ENCODE measurements at places on chromosomes 12 and 14.

GRCh38 chr12:84198294-84198946, 714.2 kb downstream of the SLC6A15 start:
- DNase-seq, result no peak

DNA sequence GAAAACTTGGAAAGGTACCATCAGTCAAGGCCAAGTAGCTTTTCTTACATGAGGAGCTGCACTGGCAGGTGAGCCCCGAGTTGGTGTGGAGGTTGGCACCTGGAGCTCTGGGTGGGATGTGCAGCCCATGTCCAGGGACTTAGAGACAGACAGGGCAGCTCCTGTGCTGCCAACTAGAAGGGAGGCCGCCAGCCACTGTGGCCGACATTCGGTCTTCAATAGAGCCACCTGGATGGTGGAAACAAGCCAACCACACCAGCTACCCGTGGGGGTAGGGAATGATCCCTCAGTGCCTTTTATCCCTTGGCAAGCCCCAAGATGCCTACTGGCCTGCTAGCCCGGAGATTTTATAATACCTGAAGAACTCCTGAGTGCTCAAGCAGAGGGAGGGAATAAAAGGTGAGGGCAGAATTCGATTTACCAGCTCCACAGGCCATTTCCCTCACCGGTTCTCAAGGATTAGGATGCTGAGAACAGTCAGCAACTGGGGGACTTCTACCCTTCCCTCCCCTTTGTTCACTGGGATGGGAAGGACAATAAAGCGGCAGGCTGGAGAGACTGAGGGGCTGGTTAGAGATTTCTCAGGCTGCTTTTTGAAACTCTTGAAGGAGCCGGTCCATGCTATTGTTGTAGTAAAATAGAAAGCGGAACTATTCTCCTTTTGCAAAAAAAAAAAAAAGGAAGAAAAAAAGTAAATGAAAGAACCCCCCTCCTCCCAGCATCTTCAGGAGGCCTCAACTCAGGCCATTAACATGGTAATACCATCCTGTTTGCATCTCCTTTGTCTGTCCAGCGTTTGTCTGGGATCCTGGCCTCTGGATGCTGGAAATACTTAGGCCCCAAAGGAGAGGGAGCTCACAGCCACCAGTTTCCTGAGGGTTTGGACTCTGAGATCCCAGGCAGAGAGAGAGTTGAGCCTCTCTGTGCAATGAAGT, 321.6 kb downstream of the ZFP36L1 start:
- no peak for DNase-seq

DNA sequence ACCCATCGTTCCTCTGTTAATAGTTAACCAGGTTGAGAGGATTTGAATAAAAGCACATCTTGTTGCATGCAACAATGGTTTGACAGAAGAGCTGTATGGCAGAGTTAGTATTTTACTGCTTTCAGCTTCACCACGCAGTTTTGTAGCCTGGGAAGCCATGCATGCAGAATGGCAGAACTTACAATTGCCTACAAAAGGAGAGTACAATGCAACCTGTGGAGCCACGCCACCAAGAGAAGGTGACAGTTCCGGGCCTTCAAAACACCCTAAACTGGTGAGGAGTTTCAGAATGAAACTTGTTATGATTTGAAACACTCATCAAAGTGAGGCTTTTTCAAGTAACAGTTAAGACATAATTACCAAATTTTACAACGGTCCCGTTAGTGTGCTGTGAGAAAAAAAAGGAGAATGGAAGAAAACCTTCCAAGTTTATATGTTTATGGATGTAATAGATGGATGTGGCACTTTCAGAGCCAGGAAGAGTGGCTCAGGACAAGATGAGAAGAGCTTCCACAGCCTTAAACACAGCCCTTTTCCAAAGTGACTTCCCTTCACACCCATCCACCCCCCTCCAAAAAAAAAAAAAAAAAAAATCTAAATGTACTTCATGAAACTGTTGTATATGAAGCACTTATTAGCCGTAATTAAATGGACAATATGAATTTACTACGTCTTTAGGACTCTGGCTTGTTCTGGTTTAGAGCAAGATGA, 158.7 kb downstream of the EGLN3 start:
- DNase-seq, result no peak

DNA sequence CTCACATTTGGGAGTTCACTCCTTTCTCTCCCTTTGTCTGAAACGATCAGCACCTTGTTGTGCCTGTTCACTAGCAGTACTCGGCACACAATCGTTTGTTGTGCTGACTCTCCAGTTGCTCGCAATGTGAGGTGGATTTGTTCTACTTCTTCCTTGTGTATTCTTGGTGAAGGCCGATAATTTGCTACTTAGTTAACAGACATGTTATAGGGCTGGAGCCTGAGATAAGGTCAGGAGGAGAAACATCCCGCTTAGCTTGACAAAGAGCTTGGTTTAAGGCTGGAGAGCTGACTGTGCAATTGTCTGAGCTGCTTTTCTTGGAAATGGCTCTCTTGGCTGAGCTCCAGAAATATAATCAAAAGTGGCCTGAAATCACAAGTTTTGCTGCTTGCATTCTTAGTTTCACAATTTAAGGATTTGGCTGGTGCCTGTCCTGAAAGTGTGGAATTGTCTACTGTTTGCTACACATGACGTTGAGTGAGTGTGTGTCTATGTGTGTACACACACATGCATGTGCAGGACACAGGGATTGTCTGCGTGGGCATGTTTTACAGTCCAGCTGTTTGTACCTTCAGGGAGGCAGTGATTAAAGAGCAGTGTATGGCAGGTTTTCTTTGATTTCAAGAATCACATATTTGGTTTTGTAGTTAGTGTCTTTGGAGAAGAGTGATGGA, 77.7 kb downstream of the ARF6 start:
- no peak for DNase-seq

DNA sequence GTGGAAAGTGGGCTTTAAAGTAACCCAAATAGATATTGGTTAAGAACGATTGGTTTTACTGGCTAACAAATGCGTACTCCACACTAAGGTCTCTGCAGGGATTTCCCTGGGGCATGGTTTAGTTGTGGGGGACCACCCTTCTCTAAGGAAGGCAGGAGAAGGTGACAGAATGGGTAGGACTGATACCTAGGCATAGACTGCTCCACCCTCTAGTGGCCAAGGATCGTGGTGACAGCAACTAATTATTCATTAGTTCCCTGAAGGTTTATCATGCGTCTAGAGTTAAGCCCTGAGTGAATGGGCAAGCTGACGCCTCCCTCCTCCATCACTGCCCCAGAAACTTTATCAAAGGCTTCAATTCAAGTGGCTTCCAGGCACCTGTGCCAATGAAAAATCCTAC, 9.1 kb downstream of the FAM181A start:
- no peak for DNase-seq

DNA sequence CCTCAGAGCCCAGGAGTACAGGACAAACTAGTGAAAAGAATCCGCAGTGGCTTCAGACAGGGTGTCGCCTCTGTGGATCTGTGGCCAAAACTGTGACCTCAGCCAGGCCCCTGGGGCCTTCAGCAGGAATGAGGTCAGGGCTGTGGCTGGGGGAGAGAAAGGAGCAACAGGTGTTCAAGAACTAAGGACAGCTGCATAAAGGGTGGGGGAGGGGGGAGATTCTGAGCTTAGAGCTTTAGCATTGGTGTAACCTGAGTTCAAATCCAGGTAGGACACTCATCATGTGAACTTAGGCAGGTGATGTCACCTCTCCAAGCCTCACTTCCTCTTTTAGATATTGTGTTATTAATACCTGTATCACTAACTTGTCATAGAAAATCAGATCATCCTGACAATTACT, 40.9 kb upstream of the CORO1C start:
- DNase-seq, result no peak

DNA sequence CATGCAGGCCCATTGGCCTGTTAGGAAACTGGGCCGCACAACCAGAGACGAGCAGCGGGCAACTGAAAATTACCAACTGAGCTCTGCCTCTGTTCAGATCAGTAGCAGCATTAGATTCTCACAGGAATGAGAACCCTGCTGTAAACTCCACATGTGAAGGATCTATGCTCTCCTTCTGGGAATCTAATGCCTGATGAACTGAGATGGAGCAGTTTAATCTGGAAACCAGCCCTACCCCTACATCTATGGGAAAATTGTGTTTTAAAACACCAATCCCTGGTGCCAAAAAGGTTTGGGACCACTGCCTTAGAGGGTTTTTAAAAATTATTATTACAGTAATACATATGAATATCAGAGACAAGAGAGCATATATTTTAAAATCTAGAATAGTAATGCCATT, 1144.5 kb downstream of the FSCB start:
- DNase-seq, result no peak

DNA sequence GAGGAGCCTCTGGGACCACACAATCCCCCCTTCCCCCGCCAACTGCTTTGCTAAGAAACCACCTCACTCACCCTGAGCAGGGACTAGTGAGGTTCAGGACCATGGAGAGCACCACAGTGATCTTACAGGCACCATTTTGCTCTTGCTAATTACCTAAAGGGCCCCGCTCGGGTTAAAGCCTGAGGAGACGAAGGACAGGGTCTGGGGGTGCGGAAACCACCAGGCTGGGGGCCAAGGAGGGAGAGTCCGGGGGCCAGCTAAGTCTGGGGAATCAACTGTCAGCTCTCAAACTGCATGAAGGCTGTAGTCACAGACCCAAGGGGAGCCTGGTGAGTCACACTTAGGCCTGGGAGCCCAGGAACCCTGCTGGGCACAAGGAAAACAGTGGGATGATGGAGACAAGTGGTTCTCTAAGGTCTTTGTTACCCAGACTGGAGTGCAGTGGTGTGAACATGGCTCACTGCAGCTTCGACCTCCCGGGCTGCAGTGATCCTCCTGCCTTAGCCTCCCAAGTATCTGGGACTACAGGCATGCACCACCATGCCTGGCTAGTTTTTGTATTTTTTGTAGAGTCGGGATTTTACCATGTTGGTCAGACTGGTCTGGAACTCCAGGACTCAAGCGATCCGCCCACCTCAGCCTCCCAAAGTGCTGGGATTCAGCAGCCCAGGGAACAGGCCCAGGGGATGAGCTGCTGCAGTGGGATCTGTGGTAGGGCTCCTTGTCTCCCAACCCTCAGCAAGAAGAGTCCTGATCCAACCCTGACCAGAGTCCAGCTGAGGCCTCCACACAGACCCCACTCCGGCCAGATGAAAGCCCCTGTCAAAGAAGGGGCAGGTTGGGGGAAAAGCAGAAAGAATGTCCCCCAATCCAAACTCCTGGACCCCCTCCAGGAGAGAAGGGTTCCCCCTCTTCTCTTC, 98.8 kb downstream of the CALM1 start:
- DNase-seq, result peak; percentile 16

GRCh38 chr12:64903479-64904152, 79.2 kb downstream of the TBC1D30 start:
- DNase-seq, result no peak

GRCh38 chr14:72186523-72186922, 254.3 kb downstream of the RGS6 start:
- no peak for DNase-seq

DNA sequence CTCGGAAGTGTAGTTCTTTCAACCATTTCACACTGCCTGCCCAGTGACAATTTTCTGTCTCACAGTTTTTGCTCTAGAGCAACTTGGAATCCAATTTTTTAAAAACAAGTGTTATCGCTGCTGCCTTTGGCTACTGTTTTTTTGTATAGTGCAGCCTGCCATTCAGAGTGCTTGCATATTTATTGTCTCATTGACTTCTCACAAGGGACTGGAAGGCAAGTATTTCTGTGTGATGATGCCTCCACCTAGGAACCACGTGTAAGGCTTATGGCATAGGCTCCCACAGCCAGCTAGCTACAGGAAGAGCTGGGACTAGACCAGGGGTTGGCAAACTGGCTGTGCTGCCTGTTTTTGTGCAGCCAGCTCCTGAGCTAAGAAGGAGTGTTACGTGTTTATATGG, 903 bp downstream of the PARPBP start:
- no peak for DNase-seq

DNA sequence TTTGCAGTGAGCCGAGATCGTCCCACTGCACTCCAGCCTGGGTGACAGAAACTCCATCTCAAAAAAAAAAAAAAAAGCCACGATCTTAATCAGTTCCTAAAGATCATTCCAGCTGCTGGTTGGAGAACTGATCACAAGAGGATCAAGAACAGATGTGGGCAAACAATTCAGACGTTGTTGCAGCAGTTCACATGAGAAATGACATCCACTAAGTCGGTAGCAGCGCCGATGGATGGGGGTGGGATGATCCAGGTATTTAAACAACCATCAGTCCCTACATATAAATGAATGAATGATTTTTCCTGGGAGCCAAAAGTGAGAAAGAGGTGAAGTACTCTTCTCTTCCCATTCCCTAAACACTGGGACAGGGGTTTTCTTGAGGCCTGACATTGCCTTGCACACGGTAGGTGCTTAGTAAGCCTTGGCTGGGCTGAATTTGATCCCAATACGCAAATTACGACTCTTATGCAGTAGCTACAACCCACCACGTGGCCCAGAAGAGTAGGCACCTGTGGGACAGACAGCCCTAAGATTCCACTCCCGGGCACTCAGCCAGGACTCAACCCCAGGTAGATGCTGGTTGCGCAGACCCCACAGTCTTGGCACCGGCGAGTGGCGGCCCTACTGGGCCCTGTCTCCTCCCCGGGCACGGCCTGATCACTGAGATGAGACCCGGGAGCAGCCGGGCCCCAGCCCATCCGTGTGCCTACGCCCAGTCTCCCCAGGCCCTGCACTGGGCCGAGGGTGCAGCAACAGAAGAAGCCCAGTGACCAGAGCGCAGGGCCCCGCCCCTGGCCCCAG, 565 bp downstream of the SPRYD3 start:
- DNase-seq, result no peak

DNA sequence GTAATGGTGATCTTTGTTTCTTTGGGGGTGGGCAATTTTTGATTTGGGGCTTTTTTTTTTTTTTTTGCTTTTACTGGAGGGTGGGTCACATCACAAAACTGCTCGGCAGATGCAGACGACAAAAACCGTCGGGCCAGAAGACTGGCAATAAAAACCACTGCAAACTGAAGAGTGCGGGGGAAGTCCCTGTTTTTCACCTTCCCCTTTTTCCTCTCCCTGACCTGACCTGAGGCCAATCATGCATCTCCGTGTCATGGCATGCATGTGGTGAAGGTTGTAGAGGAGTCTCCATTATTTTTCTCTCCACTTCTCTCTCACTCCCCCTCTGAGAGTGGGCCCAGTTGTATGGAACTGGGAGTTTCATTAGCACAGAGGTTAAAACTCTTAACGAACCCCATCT, 57.5 kb downstream of the AP5M1 start:
- DNase-seq, result no peak

Measured in AG09309 (cell line).